ENCODE measurements at places on chromosomes 12 and 14.

DNA sequence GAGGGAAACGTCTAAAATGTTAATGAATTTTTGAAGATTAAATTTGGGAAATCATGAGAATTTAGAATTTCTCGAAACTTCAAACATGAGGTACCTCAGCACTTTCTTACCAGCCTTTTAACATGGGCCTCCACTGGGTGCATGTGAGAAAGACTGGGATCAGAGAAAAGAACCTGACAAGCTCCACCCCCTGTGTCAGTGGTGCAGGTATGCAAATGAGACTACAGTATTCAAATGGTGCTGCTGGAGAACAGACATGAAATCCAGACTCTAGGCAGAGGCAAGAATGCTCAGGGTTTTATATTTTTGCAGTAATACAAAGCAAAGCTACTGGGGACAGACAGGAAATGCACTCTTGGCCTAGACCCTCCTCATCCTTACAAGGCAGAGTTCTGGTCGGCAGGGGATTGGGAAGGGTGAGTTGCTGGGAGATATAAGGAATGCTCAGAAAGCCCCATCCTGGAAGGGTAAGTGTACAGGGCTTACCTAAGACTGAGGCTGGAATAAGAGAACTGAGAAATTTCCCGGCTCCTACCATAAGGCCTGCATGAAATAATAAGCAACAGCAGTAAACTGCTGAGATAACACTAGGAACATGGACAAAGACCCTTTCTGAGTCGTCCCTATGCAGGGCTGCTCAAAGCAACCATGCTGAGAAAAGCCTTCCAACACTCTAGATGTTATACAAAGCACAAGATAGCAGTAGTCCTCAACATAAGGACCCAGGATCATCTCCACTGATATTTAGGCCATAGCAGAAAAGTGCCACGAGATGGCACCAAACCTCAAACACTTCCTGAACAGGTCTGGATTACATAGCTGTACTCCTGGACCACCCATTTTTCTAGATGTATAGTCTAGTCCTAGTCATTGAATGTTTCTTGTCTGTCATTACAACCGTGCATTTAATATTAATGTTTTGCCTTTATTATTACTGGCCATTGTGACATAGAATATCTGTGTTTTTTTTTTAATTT, 260.8 kb downstream of the RASSF9 start:
- DNase-seq: peak; percentile 51

DNA sequence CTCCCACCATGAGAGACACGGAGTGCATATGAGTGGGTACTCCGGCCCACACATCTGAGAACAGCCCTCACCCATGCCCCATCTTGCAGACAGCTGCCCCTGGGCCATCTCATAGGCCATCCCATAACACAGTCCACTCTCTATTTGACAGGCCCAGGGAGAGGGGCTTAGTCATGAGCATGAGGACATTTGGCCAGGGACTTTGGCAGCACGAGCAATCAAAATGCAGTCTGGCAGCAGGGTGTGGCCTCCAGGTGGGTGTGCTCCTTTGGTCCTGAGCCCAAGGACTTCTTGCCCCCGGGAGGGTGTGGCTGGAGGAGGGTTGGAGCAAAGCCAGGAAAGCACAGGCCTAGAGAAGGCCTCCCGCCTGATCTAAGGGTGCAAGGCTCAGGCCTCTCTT, 25.6 kb downstream of the EMP1 start:
- DNase-seq: no peak

GRCh38 chr14:21039585-21040369, 2.4 kb upstream of the RNASE7 start:
- peak; percentile 57 for DNase-seq

GRCh38 chr12:42958291-42958674, 368.7 kb upstream of the PRICKLE1 start:
- DNase-seq: peak; percentile 47

- DNase-seq: no peak
These were observed 21.4 kb downstream of the ZFC3H1 start for GRCh38 chr12:71642264-71642663.

DNA sequence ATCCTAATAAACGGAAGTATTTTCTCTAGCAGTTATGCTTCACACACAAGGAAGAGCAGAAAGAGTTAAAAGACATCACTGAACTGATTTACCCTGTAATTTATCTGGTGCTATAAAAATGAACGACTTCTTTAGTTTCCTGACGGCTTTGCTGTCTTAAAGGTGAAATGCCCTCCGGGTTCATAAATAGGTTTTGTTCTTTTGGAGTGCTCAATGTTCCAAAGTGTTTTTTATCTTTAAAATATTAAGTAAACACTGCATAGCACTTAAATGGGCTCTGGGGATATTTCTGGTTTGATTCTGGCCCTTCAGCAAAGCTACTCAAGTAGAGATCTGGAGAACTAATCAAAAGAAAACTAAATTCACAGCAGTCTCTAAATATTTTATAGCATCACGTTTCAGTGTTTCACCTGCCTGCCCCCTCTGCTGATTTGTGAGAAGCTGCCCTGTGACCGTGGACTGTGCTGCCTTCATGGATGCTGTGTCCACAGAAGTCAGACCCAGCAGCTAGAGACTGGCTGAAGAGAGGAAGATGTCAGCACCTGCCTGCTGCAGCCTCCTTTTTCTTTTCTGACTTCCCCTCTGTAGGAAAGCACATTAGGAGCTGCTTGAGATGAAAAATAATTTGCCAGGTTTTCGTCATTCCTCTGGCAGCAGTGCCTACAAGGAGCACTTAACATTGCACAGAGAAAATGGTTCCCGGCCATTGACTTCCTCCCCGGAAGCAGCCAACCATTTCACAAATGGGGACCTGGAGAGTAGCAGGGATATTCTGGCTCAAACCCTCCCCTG, 205.1 kb upstream of the FSCB start:
- DNase-seq: no peak

- DNase-seq: peak; percentile 99
These were observed at the start of gene ISCU for GRCh38 chr12:108562348-108563135. ISCU (plus strand) TSS chr12:108562596; CDS start chr12:108562623, 27 bp downstream.

Data from BE2C (cell line).